ENCODE measurements at places on chromosomes 5 and 9.

DNA sequence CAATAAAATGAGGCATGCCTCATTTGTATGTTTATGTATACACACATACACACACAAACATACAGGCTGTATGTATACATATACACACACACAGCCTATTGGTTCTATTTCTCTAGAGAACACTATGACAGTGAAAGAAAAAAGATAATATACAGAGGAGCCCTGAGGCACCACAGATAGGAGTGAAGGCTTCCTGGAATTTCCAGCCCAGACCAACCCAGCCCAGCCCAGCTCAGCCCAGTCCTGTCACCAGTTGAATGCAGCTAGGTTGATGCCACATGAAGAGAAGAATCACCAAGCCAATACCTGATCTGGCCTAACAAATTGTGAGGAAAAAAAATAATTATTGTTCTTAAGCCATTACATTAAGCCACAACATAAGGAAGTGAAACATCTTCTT, 126.9 kb upstream of the PDE4D start:
- DNase-seq: no peak

- peak; percentile 77 for DNase-seq
Measured at GRCh38 chr9:110089681-110090370, 118.1 kb downstream of the C9orf152 start.

DNA sequence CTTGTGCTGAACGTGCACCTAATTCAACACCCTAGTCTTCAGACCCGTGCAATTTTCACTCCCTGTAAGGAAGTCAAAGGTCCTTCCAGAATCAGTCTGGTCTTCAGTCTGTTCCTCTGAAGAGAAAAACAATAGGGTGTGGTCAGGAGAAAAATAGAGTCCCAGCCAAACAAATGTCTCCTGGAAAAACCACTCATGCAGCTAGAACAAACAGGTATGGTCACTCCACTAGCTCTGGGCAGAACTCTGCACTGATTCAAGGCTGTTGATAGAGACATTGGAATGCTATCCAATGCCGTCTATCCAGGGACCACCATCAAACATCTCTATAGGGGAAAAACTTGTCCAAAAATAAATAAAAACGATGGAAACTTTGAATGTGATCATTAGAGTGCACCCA, 81.8 kb upstream of the MAP3K1 start:
- DNase-seq: peak; percentile 61

DNA sequence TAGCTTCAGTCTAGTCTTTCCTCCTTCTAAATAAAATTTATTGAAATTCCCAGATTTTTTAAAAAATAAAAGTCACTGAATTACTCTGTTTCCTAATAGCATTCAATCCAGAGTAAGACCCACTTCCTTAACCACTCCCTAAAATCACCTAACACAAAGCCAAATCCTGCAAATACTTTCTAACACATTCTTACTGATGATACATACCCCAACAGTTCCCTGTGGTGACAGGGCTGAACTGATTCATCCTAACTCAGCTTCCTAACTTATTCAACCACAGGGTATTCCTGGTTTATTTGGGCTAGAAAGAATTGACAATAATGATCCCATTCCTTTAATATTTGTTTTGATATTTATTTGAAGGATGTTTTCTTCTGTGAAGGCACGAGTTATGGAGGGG, 40.7 kb upstream of the ZNF300 start:
- DNase-seq: no peak

- no peak for DNase-seq
Measured at GRCh38 chr9:107685376-107685775, 195.8 kb upstream of the KLF4 start.

DNA sequence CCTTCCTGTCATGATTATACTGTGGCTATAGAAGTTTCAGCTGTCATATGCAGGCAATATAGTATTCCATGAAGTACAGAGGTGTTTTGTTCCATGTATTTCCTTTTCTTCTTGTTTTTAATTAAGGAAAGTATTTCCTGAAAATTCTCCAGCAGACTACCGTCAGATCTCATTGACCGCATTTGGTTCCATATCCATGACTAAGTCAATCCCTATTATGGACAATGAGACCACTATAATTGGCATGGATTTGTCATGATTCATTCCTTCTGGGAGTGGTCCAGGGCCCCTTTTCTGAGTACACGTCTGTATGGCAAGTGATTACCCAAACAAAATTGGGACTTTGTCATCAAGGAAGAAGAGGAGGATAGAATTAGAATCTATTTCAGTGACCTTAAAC, 283.2 kb upstream of the CLINT1 start:
- no peak for DNase-seq

- no peak for DNase-seq
Measured at GRCh38 chr9:21720758-21721157, 81.7 kb upstream of the MTAP start.

DNA sequence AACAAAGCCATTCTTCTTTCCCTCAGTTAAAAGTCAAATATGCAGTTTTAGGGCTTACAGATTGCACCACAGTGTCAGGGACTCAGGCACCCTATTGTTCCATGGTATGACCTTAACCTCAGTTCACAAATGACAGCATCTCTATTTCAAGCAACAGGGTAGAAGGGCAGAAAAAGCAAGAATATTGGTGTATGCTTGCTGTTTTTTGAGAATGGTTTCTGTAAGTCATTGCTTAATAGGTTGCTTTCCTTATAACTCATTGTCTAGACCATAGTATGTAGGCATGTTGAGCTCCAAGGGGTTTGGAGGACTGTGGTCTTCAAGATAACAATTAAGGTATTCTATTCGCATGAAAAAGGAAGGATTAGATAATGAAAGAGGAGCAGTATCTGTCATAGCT, 183.5 kb upstream of the EDIL3 start:
- DNase-seq: no peak

DNA sequence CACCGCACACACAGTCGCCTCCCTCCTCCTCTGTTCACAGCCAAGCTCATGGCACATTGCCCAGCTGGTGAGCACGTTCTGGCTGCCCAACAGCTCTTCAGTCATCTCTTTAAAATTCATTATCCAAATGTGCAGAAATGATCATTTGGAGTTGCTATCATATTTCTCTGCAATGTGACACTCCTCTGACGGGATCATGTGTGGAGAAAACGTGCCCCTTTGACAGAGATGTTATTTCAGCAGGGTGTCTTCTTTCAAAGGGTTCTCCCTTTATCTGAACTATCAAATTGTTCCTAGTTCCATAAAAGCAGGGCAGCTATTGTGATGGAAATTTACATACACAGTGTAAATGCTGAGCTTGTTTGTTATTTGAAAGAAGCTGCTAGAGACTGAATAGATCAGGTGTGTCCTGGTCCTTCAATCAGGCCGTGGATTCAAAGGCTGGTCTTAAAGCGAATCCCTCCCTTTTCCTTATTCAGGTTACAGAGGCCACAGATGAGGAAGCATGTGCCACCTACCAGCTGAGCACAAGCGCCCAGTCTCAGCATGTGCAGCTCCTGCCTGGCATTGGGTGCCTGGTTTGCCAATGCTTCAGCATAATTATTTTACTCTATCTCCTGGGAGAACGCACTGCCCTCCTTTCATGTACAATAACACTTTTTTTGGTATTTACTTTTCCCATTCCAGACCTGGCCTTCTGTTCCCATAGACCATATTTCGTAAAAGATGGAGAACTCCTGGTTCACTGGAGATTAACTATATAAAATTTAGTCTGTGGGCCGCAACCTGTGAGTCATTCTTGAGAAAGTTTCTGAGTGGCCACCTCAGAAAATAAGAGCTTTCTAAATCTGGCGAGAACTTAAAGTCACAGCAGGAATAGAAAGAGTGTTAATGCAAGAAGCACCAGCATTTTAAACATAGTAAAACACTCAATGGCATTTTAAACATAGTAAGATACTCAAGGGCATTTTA, 433.7 kb downstream of the ENC1 start:
- no peak for DNase-seq

DNA sequence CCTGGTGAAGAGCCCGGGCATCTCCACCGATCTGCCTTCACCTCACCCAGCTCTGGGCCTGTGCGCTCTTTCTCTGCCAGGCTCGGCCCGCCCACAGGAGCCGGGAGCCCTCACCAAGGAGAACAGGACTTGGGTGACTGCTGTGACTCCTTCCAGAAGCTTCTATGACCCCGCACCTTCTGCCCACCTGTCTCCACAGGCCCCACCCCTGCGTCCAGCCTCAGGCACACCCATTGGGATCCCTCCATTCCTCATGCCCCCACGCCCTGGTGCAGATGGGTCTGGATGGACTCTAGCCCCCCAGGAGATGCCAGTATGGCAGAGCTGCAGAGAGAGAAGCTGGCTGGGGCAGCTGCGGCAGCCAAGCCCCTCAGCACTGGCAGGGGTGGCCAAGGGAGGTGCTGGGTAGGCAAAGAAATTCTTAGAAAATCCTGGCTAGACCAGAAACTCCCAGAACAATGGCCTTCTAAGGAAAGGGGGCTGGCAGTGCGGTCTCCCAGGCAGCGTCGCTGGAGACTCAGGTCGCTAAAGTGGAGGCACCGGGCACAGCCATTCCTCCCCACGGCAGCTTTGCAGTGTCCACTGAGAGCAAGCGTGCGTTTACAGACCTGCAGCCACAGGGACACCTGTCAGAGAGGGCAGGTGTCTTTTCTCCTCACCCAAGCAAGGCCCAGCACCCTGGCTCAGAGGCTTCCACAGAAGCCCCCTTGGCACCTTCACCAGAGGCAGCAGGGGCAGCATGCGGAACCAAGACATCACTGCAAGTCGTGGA, 17.3 kb downstream of the LPCAT1 start:
- DNase-seq: no peak

GRCh38 chr5:180777475-180777874, 25.1 kb downstream of the MGAT1 start:
- DNase-seq: no peak

- no peak for DNase-seq
Measured at GRCh38 chr9:24293386-24293785, 252.3 kb downstream of the IZUMO3 start.

DNA sequence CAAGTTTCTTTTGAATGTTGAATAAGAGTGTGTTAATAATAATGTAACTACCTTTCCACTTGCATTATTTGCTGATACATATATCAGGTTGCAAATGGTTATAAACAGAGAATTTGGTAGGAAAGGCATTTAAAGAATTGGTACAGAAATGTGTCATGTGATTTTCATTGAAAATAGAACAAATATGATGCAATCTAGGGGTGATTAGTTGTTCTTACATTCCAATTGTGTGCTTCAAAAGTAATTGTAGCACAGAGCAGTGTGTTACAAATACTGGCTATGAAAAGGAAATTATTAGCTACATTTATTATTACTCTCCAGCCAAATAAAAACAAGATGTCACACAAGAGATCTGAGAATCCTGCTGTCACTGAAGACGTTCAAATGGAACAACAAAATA, 61.8 kb upstream of the PRDM9 start:
- no peak for DNase-seq

DNA sequence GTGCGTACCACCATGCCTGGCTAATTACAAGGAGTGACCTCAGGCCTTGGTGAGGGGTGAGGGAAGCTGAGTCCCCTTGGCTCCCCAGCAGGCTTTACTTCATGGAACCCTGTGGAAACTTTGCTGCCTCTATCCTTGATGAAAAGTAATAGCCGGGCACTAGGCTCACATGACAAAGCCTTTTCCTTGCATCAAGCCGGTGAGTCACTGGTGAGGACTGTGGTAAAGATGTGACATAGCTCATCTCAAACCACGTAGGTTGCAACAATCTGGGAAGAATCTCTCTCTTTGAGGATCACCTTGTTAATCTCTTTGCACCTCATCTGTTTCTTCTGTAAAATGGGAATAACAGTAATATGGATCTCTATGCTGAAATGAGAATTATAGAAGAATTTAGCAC, 116.3 kb upstream of the SLC25A48 start:
- DNase-seq: no peak

DNA sequence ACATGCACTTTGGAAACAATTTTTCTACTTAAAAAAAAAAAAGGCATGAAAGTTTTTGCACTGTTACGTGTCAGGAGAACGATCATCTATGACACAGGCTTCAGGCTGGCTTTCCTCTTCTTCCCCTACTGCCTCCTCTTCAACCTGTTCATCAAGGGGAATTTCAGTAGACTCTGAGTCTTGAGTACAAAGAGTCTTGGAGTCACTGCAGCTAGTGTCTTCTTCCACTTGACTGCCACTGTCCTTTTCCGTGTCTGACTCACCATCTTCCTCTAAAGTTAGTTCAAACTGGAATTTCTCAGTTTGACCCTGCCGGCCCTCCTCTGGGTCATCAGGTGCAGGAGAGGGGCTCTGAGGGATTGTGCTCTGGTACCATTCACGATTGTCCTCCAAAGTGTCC, 391.7 kb downstream of the RAB3C start:
- DNase-seq: no peak

- DNase-seq: no peak
Measured at GRCh38 chr5:175861337-175862130, 9.8 kb upstream of the CPLX2 start.

GRCh38 chr9:106752581-106752980, 110.4 kb upstream of the ZNF462 start:
- DNase-seq: no peak

DNA sequence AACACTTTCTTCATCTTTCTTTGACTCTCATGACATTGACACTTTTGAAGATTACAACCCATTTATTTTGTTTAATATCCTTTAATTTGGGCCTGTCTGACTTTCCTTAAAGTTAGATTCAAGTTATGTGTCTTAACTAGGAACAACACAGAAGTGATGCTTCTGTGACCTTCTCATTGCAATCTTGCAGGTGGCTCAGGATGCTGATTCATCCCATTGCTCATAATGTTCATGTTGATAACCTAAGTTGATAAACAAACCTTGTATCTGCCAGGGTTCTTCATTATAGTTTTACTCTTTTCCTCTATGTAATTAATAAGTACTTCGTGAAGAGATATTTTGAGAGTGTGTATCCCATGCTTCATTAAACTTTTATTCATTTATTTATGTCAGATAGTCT, 107.2 kb upstream of the SHB start:
- DNase-seq: no peak

GRCh38 chr9:126791406-126792230, 13.2 kb upstream of the ZBTB43 start:
- DNase-seq: no peak

- peak; percentile 78 for DNase-seq
Measured at GRCh38 chr5:141338538-141339306, at the start of gene PCDHGA2. TSS of gene PCDHGA2 (plus strand) at chr5:141338760.

DNA sequence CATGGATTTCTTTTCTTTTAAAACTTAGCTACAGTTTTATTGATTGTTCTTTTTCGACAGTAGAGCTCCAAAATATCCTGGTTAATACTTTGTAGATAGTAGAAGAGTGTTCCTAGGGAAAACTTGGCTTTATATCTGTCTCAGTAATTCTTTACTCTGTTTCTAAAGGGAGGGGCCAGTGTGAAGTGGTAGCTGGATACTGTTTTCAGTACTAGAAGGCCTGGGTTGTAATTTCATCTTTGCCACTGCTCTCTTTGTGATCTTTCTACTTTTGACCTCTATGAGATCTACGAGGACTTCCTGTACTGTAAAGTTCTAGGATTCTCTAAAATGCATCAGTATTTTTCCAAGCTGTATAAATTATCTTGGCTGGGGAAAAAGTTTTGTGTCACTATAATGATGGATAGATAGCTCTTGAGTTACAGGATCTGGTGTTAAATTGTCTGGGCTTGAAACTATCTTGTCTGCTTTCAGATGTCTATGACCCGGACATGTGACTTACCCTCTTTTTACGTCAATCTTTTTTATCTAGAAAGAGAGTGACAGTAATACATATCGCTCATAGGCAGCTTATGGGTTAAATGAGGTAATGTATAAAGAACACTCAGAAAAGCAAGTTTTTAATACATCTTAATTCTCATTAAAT, 53.6 kb downstream of the PRR16 start:
- no peak for DNase-seq
